ENCODE measurements at places on chromosomes 1 and 21.

GRCh38 chr1:37999430-38000232, 5.7 kb downstream of the FHL3 start:
- no peak for DNase-seq

DNA sequence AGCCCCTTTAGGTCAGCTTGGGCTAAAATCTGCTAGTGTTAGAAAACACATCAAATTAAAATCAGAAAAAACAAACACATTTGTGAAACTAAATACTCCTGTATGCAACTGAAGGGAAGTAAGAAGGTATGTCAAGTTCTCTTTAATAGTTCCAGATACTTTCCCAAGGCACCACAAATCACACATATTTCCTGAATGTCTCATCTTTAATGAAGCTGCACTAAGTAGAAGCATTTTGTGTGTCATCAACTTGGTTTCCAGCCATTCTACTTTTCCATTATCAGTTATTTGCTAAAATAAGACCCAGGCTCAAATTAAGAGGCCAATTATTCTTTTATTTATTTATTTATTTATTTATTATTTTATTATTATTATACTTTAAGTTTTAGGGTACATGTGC, 34.7 kb downstream of the CRB1 start:
- DNase-seq = no peak

- no peak for DNase-seq
Observed at GRCh38 chr1:229108598-229109201, 162.2 kb upstream of the RAB4A start.

- no peak for DNase-seq
Observed at GRCh38 chr1:156852418-156852874, 6.5 kb downstream of the INSRR start.

DNA sequence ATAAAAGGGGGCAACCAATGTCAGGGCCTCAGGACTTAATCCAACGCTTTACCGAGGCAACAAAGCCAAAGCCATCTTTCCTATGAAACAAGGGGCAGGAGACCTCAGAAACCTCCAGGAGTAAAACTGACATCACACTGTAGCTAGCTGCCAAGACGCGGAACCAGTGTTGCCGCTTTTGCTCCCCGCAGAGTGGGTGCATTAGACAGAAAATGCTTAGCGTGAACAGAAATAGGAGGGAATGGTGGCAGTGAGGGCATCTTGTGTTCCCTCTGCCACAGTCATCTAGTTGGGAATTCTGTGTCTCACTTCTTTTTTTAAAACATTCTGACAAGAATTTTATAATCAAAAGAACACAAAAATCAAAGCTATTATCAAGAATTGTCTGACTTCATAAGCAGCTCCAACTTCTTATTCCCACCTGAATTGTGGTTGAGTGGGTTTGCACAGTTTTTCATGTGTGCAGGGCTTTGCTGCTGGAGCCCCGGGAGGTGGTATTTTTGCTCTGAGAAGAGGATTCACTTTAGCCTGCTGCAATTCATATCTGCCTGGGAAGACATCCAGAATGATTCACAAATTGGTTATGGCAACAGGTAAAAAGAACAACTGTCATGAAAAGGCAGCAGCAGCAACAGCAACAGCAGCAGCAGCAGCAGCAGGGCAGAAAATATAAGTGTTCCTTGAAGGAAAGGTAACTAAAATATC, 82.2 kb upstream of the DIRAS3 start:
- DNase-seq = no peak

DNA sequence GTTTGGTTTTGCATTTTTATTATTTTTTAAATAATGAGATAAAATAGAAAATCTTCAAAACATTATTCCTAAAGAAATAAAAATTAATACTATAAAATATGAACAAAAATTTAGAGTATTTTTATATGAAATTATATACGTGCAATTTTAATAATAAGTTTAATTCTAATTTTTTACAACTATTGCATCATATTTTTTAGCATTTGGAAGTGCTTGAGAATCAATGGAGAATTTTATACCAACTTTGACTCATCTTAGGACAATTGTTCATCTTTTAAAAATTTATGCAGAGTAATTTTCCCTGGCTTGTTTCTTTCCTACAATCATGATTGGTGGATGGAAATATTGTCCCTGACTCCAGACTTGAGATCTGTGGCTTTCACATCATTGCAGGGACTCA, 362.5 kb downstream of the MRPL39 start:
- DNase-seq = no peak

DNA sequence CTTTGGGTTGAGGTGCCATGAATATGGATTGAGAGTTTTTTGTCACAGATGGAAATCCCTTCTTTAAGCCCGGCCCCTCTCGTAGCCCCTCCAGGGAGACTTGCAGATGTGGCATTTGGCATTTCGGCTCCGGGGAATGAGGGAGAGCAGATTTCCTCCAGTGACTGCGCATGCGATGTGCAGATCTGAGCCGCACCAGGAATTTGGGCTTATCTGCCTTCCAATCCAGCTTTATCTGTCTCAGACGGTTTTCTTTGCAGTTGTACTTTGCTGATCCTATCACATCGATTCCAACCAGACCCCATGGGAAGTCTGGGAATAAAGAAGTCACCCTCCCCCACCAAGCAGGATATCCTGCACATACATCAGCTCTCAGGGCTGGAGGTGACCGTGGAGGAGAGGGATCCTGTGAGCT, 11.7 kb downstream of the KIF26B start:
- no peak for DNase-seq

DNA sequence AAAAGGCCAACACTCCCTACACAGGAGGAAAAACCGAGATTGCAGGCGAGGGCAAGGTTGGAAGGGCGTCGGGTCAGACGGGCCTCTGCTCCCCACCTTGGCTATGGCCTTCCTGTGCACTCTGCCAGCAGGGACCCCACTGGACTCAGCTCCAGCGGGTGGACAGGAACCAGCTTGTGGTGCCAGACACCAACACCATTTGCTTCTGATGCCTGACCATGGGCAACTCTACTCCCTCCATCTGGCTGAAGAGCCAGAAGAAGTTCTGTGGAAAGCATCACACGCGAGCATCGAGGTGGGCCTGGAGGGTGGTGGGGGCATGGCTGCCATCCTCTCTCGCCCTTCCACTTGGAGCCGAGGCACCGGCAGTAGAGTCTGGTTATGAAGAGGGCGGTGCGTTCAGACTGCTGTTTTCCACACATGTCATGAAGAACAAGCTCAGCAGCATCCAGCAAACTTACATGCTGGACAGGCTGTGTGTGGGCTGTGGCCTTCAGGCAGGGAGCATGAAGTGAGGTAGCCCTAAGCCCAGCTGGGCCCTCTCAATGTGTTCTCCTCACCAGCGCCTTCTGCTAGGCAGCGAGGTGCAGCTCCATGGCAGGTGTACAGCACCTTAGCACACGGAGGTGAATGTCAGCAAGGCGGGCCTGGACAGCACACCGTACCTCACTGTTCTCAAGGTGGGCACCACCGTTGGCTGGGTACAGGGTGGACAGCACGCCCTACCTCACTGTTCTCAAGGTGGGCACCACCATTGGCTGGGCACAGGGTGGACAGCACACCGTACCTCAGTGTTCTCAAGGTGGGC, 15.6 kb upstream of the ZNF669 start:
- no peak for DNase-seq

DNA sequence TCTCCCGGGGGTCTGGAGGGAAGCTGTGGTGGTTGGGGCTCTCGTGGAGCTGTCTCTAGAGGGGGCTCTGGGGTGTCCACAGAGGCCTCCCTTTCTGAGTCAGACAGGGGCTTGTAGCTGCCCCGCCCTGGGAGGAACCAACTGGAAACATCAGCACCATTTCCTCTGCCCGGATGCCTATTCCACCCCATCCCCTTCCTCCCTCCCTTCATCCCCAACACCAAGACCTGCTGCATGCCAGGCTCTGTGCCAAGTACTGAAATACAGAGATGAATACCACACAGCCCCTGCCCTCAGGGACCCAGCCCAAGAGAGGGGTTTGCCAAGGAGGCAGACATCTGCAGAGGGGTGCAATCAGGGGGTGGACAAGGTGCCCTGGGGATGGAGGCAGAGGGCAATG, 125.6 kb upstream of the ADAR start:
- DNase-seq = no peak

- DNase-seq = no peak
Observed at GRCh38 chr1:54791880-54792522, 9.1 kb downstream of the TTC22 start.

DNA sequence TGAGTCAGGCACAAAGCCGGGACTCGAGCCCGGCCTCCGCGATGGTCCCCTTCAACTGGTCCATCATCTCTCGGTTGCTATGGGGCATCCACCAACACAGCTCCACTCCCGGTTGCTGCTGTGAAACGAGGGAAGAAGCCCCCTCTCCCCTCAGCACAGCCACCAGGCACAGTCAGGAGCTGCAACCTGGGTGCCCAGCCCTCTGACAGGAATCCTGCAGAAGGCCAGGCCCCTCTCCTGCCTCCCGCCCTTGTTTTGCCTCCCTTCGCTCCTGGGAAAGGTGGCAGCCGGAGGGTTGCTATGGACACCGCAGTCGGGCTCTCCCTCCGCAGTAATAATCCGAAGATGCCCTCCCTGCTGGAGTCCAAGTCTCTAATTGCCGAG, 8.9 kb upstream of the KCNN3 start:
- no peak for DNase-seq

- DNase-seq = no peak
Observed at GRCh38 chr1:110916669-110917306, 43.8 kb downstream of the CD53 start.

- DNase-seq = no peak
Observed at GRCh38 chr1:39925721-39926342, 24.1 kb upstream of the MYCL start.

GRCh38 chr1:176884286-176884685, 280.2 kb downstream of the ASTN1 start:
- no peak for DNase-seq

GRCh38 chr1:2556678-2557481, 709 bp downstream of the TNFRSF14 start:
- no peak for DNase-seq

- no peak for DNase-seq
Observed at GRCh38 chr1:227855687-227856086, 40.2 kb downstream of the PRSS38 start.

GRCh38 chr1:41700986-41701535, 216.6 kb upstream of the EDN2 start:
- DNase-seq = no peak

DNA sequence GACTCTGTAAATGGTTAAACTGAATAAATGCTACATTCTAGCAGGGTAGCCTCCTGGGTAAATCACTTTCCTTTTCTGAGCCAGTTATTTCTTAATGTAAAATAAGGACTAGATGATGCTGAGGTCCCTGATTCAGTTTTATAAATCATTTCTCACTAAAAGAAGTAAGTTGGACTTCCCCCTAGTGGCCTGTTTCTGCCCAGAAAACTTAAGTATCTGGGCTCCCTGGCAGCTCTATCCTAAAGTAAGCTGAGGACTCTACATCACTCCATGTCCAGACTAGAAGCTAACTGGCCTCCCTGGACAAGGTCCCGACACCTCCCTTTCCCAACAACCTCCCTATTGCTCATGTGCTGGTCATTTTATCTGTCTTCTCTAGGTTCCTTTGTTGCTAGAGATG, 3.0 kb downstream of the GPN2 start:
- DNase-seq = no peak

- no peak for DNase-seq
Observed at GRCh38 chr1:87682565-87682964, 353.9 kb downstream of the LMO4 start.

GRCh38 chr1:109242387-109242786, 7.0 kb upstream of the CELSR2 start:
- no peak for DNase-seq

- no peak for DNase-seq
Observed at GRCh38 chr1:20530901-20531300, 21.5 kb upstream of the FAM43B start.

All from NCI-H1930 (cell line).